PC-3 (cell line): ENCODE measurements at places on chromosomes 2 and 18.

DNA sequence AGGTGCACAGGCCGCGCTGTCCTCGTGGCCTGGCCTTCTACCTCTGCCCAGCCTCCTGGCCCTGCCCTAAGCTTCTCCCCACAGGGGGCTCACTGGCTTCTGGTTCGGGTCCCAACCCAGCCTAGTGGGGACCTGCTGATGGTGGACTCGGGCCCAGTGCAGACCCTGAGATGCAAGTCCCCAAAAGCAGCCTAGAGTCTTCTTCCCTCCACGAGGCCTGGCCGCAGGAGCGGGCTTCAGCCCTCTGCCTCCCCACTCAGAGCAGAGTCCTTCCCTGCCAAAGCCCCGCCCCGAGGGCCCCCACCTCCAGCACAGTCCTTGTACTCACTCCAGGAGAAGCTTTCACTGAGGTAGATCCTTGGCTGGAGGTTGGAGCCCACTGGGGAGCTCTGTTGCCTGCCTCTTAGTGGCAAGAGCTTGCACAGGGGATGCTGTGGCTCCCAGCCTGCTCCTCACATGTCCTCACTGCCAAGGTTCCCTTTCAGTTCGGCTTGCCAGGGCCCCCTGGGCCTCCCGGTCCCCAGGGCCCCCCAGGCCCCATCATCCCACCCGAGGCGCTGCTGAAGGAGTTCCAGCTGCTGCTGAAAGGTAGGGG lies 3.6 kb downstream of the ERFE start:
- DNase-seq, result no peak

DNA sequence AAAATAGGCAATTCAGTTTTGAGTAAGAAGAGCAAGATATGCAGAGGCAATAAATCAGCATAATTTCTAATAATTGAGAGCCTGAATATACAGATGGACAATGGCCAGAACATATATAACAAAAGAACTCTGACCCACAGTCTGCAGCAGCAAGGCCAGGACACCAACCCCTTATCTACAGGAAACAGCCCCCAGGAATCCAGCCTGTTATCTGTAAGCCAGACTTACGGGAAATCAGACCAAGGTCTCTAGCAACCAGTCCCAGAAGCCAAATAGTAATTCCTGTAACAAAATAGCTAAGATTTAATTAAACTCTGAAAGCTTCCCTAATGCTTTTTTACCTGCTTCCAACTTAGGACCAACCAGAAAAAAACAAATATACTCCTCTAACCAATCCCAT lies 434.5 kb upstream of the GYPC start:
- no peak for DNase-seq

- peak; percentile 21 for DNase-seq
Measured at GRCh38 chr2:232333361-232334135, 45.0 kb upstream of the ALPP start.

GRCh38 chr2:27735263-27735904 lies 36.1 kb upstream of the MRPL33 start:
- DNase-seq, result no peak

DNA sequence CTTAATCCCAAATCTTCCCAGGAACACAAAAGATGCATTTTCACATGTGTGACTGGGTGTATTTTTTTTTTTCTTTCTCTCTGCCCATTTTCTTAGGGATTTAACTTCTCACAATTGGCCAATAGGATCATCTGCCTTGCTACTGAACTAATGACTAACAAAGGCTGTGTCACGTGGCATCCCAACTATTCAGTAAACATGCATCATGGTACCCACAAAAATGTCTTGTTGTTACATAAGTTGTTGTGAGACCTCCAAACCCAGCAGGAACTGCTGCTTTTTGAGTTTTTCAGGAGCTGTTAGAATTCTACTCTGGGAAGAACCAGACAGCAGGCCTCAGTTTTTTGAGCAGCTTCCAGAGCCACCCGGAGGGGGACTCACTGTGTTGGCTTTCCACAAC lies 31.9 kb downstream of the GAD1 start:
- peak; percentile 44 for DNase-seq

DNA sequence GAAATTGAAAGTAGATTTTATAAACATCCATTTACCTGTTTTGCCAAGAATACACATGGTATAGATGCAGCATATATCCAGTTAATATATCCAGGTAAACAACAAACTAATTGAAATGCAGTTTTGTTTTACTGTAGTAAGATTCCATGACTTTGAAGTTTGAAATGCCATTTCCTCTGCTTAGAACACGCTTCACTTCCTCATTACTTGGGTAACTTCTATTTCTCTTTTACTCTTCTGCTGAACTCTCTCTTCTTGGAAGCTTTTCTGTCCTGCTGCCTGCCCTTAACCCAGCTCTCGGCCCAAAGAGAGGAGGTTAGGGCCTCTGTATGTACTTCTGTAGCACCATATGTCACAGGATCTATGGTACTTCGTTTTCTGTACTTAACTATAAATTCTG lies 14.1 kb upstream of the IL1RL2 start:
- DNase-seq, result no peak

DNA sequence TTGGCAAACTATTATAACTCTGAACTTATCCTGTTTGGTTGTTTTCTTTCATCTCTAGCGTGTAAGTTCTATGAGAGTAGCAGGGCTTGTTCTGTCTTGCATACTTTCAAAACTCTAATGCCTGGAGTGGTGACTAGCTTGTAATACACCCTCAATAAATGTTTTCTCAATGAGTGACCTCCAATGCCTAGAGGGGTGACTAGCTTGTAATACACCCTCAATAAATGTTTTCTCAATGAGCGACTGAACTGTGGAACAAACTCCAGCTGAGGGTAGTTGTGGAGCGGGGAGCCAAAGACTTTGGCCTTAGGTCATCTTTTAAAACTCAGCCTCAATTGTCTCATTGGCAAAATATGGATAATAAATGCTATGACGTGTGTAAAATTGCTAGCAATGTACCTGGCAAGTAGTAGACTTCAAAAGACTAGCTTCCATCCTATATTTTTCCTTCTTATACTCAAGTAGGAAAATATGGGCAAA lies 1.8 kb downstream of the GPD2 start:
- DNase-seq, result peak; percentile 49

DNA sequence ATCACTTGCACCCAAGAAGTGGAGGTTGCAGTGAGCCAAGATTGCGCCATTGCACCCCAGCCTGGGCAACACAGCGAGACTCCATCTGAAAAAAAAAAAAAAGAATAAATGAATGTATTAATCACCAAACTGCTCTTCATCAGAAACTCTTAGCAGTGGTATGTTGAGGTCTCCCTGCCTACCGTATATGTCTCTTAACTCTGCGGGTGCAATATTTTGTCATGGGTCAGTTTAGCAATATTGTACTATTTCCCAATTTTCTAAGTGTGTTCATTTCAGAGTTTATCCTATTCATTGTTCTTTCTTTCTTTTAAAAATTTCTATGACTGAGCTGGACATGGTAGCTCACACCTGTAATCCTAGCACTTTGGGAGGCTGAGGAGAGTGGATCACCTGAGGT lies 37.9 kb upstream of the MAP4K3 start:
- no peak for DNase-seq

- DNase-seq, result peak; percentile 58
Measured at GRCh38 chr2:239548451-239548871, 147.6 kb upstream of the HDAC4 start.

DNA sequence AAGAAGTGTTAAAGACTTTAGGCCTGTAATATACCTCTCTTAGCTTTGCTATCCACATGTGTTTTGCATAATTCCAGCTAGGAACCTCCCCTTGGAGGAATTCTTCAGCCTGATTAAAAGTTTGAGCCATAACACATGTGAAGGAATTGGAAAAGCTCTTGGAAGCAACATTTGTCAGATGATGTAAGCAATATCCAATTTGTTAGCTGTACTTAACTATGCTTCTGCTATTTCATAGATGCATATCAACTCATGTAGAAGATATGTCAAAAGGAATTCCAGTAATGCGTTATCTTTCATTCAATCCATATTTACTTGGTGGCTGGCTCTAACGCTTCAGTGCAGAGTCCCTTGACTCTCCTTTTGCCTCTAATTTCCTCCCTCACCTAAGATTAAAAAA lies 46.2 kb downstream of the PKP4 start:
- DNase-seq, result peak; percentile 42

- no peak for DNase-seq
Measured at GRCh38 chr18:3793545-3793944, 343.6 kb downstream of the TGIF1 start.

GRCh38 chr2:102425441-102426132 lies 2.6 kb downstream of the IL18RAP start:
- no peak for DNase-seq
